Left forelimb (tissue), 1 donor: ENCODE measurements at places on chromosomes 7 and 10.

- no peak for DNase-seq
Measured at GRCh38 chr7:25012254-25012653, 32.3 kb upstream of the OSBPL3 start.

DNA sequence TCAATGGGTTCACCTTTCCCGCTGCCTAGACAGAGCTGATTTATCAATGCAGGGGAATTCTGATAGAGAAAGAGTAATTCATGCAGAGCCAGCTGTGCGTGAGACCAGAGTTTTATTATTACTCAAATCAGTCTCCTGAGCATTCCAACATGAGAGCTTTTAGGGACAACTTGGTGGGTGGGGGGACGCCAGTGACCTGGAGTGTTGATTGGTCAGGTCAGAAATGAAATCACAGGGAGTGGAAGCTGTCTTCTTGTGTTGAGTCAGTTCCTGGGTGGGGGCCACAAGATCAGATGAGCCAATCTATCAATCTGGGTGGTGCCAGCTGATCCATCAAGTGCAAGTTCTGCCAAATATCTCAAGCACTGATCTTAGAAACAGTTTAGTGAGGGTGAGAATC lies 99.0 kb upstream of the CAV2 start:
- no peak for DNase-seq

- DNase-seq, result no peak
Measured at GRCh38 chr10:90856964-90857634, 740 bp downstream of the HTR7 start.

- no peak for DNase-seq
Measured at GRCh38 chr10:34781711-34782110, 33.4 kb downstream of the PARD3 start.

DNA sequence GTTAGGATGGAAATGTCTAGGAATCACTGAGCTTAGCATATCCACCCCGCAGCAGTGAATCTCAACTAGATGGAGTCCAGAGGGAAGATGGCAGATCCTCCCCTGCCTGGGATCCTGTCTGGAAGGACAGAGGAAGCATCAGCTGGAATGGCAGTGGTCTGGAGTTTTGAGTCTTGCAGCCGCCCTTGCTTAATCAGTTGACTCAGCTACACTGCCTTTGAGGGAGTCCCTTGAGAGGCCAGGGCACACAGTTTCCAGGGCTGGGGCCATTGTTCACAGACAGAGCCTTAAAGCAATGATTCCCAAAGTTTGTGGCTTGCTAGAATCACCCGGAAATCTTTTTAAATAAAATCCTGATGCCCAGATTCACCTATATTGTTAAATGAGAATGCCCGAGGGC lies 128.1 kb downstream of the NT5C2 start:
- DNase-seq, result peak; percentile 30

GRCh38 chr10:75070961-75071428 lies 40.5 kb upstream of the SAMD8 start:
- no peak for DNase-seq

- no peak for DNase-seq
Measured at GRCh38 chr10:77620731-77621130, 16.9 kb downstream of the KCNMA1 start.

GRCh38 chr10:25938405-25938804 lies 4.4 kb downstream of the MYO3A start:
- DNase-seq, result no peak

- DNase-seq, result peak; percentile 62
Measured at GRCh38 chr10:71080381-71081228, 131.8 kb upstream of the UNC5B start.

DNA sequence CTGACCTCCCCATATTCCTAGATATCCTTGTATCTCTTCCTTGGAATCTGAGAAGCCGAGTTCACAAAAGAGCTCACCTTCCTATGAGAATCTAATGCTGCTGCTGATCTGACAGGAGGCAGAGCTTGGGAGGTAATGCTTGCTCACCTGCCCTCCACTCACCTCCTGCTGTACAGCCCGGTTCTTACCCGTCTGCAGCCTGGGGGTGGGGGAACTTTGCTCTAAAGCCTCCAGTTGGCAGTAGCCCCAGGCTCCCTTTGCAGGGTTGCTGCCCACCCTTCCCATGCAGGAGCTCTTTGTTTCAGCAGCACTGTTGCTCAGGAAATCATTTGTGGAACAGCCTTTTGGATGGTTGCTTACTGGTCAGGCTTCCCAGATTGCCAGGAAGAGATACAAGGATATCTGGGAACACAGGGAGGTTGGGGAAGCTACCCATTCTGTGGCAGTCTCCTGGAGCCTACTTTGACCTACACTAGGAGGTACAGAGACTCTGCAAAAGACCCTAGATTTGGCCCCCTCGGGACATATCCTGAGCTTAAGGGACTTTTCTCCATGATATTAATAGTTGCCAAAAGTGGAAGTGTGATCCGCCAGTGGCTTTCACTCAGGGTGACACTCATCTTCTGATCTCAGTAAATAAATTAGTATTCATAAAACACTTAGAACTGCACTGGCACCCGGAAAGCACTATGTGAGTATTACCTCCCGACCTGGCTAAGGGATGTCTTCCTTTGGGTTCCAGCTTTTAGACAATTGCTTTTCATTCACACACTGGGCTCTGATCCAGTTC lies 363.7 kb upstream of the PODXL start:
- DNase-seq, result no peak

GRCh38 chr10:60490013-60490412 lies 100.3 kb upstream of the ANK3 start:
- no peak for DNase-seq

- no peak for DNase-seq
Measured at GRCh38 chr10:5589661-5590511, 65.1 kb downstream of the CALML3 start.

DNA sequence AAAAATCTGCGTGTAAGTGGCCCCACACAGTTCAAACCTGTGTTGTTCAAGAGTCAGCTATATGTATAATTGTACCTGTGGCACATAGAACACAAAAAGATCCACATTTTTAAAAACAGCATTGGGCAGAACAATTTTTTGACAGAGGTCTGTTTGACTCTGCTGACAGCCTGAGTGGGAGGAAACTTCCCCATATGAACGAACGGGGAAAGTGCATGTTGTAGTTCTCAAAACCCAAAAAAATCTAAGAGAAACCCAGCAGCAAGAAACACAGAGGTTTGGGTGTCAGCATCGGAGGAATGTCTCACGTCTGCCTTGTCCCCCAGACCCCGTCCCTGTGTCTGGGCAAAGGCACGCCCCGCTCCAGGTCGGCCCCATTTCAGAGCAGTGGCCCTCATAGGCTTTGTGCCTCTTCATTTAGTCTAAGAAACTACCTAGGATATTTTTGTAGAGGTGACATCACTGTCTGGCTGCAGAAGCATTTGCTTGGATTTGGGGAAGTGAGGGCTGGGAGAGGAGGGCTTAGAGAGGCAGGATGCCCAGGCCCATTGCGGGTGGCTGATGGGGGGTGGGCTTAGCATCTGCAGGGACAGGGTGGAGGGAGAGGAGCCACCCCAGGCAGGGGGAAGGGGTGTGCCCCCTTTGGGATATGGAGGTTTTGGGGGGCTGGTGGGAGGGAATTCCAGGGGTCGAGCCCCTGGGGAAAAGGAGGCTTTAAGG lies 11.0 kb downstream of the CUX1 start:
- DNase-seq, result no peak

GRCh38 chr7:66769833-66770512 lies 29.4 kb downstream of the RABGEF1 start:
- no peak for DNase-seq

DNA sequence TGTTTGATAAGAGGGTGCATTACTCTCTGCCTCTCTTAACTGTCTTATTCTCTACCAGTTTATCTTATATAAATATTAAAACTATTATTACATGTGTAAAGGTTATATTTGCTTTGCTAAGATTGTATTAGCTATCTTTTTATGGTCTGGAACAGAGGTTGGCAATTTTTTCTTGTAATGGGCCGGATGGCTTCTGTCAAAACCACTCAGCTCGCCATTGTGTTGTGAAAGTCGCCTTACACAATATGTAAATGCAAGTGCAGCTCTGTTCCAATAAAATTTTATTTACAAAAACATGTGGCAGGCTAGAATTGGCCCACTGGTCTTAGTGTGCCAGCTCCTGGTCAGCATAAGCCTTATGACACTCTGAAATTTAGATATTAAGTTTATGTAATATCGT lies 185.8 kb downstream of the SDK1 start:
- DNase-seq, result no peak

DNA sequence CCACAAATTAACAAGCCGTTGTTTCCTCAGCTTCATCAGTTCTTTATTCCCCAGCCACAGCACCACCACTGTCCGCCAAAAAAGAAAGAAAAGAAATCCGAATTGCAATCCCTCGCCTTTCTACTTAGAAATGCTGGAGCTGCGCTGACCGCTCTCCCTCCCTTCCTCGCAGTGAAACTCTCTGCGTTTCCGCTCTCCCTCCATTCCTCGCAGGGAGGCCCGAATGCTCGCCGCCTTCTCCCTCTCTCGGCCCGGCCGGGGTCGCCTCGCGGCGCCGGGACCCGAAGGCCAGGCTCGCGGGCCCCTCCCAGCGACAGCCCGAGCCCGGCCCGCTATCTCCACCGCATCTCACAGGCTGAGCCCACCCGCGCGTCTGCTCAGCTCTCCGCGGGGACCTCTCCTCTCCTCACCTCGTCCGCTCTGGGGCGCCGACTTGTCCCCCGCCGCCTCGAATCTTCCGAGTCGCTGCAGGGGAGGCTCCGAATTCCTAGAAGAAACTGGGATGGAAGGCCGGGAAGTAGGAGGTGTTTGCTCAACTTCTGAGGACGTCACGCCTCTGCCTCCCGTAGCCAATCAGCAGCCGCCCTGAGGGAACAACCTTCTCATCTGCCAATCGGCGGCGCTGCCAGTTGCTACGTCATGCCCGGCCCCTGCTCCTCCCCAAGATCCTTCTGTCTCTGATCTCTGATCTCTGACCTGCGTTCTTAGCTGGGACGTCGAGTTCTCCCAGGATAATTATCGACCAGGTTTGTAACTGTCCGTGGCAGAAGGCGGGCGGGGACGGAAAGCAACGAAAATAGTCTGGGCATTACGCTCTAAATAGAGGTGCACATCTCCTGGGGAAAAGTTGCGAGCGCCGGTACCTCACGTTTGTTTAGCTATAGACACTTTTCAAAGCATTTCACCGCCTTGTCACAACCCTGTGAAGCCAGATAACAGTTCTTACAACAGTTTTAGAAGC lies at the start of gene AASS:
AASS (minus strand) TSS at position 499 of the 961 bp plus-strand sequence. CDS start 10,523 bp downstream, outside the sequence.
- peak; percentile 97 for DNase-seq

GRCh38 chr10:109971634-109972033 lies 36.1 kb upstream of the ADD3 start:
- DNase-seq, result no peak

GRCh38 chr7:21408481-21408820 lies 19.4 kb upstream of the SP4 start:
- no peak for DNase-seq

- DNase-seq, result peak; percentile 76
Measured at GRCh38 chr7:24981171-24981951, 1.4 kb upstream of the OSBPL3 start.

- no peak for DNase-seq
Measured at GRCh38 chr10:130438861-130439260, 302.7 kb downstream of the GLRX3 start.

DNA sequence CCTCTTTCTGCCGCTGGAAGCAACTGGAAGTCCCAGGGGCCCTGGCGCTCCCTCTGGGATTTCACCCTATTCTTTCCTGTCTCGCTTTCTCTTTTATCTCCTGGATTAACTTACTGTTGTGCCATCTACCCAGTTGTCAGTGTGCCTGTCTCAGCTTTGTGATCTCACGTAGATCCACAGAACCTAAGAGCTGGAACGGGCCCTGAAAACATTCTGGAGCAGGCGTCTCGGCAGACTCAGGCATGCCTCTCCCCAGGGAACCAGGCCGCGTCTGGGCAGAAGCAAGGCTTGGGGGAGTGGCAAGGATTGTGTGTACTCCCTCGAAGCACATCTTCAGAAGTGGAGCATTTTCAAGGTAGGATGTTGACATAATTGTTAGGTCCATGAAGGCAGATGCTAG lies 87.2 kb downstream of the KCNMA1 start:
- DNase-seq, result no peak

GRCh38 chr7:11177793-11178192 lies 204.1 kb downstream of the PHF14 start:
- no peak for DNase-seq

- DNase-seq, result no peak
Measured at GRCh38 chr10:108783897-108784296, 1139.4 kb downstream of the XPNPEP1 start.

GRCh38 chr10:108104551-108105156 lies 940.1 kb upstream of the SORCS1 start:
- DNase-seq, result no peak

DNA sequence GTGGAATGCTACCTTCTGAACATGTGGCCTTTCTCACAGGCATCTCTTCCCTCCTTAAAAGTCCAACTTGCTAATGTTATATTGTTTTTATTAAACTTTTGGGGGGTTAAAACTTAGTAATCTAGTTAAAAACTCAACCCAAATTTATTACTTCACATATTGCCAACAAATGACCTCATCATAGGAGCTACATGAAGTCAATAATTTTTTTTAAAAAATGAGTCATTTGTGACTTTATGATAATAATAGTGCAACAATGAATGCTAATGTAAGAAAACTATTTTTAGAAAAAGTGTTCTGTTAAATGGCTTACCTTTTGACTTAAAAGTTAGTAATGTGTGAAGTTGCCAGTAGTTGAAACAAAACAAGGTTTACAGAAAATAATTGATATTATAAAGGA lies 325.9 kb upstream of the FZD1 start:
- no peak for DNase-seq

DNA sequence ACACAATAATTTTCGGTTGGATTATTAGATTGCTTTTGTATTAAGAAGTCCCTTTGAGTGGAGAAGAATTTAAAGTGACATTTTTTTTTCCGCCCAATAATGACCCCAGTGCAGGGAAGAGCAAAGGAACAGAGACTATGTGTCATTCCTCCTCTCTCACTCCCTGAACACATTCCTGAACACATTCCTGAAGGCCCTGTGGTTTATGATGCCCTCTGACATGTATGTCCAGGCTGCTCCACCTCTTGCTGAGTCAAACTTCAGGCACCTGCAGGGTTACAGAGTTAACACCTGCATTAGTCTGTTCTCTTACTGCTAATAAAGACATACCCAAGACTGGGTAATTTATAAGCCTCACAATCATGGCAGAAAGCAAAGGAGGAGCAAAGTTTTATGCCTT lies 704.0 kb upstream of the LRRN3 start:
- DNase-seq, result no peak

DNA sequence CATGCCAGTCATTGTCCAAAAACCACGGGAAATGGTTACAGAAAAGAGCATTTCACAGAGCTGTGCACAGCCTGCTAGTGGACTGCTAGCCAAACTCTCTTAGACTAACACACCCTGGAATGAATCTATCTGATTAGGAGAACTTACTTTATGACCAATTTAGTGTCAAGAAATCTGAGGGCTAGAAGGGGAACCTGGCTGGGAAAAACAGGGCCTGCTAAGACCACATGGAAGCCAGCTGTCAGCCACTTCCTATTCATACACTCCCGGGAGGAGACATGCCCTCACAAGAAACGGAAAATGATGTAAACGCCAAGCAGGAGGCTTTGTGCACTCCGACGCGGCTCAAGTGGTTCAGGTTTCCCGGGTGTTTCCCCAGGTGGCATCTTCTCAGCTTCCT lies 54.8 kb downstream of the MPP7 start:
- DNase-seq, result no peak

- no peak for DNase-seq
Measured at GRCh38 chr10:101835362-101835761, 8.2 kb downstream of the KCNIP2 start.
